ENCODE measurements at places on chromosomes 3 and 15.

DNA sequence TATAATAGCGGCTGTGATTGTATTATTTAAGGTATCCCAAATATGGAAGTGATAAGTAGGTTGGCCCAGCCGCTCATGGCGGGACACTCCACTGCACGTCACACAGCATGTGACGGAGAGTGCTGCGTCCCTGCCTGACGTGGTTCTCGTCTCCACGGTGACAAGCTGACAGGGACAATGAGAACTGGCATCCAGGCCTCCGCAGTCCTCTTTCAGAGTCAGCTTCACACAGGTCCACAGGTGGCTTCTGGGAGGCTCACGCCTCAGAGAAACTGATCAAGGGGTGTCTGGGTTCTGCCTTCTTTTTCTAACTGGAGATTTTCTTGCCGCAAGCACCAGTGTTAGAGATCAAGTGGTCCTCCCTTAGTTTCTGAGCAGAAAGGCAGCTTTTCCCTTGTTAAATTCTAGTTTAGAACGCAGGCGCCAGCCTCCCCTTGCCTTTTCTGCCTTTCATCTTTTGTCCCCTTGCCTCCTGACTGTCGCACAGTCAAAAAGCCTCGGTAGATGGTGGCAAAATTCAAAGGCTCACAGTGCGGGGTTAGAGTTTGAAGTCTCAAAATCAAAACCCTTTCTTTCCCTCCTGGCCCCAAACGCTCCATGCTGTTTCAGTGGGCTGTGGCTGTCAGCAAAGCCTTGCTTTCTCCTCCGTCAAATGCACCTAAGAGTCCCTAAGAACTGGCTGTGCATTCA lies 120.9 kb downstream of the ATP10A start:
- DNase-seq, result no peak

GRCh38 chr3:111667621-111668239 lies 72.6 kb upstream of the ZBED2 start:
- DNase-seq, result no peak

- no peak for DNase-seq
Observed at GRCh38 chr3:44414517-44415090, 62.9 kb downstream of the ZNF445 start.

- no peak for DNase-seq
Observed at GRCh38 chr3:148075771-148076716, 621.7 kb upstream of the AGTR1 start.

- DNase-seq, result no peak
Observed at GRCh38 chr15:39631357-39631756, 50.5 kb downstream of the THBS1 start.

- no peak for DNase-seq
Observed at GRCh38 chr3:197312431-197312830, 14.0 kb upstream of the DLG1 start.

DNA sequence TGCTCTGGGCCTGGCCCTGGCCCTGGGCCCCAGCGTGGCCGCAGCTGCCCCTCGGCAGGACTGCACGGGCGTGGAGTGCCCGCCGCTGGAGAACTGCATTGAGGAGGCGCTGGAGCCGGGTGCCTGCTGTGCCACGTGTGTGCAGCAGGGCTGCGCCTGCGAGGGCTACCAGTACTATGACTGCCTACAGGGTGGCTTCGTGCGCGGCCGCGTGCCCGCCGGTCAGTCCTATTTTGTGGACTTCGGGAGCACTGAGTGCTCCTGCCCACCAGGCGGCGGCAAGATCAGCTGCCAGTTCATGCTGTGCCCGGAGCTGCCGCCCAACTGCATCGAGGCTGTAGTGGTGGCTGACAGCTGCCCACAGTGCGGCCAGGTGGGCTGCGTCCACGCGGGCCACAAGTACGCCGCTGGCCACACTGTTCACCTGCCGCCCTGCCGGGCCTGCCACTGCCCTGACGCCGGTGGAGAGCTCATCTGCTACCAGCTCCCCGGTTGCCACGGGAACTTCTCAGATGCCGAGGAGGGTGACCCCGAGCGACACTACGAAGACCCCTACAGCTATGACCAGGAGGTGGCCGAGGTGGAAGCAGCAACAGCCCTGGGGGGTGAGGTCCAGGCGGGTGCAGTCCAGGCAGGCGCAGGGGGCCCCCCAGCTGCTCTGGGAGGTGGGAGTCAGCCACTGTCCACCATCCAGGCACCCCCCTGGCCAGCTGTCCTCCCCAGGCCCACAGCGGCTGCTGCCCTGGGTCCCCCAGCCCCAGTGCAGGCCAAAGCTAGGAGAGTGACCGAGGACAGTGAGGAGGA lies 21.7 kb downstream of the FBLN2 start:
- no peak for DNase-seq

GRCh38 chr15:56968821-56969220 lies 50.4 kb downstream of the TCF12 start:
- no peak for DNase-seq

DNA sequence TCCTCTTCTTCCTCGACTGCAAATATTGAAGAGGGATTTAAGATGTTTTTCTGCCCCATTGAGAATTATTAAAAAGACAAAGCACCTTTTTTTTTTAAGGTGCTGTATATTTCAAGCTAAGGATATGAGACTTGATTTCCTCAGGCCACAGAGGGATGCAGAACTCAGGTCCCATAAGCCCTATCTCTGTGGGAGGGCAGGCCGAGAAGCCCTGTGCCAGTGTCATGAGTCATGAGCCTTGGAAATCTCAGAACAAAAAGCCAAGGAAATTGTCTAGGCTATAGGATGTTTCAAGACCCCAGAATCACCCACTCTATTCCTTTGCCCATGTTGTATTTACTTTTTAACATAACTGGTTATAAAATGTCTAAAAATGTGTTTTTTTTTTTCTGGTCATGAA lies 7.3 kb downstream of the ESYT3 start:
- DNase-seq, result no peak

DNA sequence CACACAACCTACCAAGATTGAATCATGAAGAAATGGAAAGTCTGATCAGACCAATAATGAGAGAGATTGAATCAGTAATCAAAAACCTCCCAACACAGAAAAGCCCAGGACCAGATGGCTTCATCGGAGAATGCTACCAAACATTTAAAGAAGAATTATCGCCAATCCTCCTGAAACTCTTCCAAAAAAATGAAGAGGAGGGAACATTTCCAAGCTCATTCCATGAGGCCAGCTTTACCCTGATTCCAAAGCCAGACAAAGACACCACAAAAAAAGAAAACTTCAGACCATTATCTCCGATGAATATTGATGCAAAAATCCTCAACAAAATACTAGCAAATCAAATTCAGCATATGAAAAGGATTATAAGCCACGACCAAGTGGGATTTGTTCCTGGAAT lies 94.1 kb downstream of the SENP2 start:
- no peak for DNase-seq

DNA sequence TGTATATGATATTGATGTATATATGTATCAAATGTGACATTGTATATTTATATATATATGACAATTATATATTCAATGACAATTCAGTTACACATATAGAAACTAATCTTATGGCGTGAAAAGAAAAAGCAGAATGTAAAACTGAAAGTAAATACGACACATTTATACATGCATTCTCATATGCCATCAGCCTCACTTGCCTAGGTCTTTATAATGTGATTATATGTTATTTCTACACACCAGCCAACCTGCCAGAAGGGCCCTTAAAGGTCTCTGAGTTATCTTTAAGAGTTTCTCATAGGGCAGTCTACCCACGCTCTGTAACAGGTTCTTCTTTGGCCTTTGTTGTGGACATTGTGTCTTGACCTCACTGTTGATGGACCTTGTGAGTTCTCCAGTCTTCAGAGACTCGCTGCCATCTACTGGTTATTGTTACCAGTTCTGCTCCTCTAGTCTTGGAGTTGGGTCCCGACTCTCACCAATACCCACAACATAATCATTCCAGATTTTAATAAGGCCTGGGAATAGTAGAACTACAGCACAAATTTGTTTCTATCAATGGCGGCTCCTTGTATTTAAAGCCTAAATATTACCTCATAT lies 371.5 kb upstream of the GOLIM4 start:
- peak; percentile 10 for DNase-seq

- DNase-seq, result peak; percentile 38
Observed at GRCh38 chr3:24829011-24829581, 334.4 kb upstream of the THRB start.

- no peak for DNase-seq
Observed at GRCh38 chr15:87145696-87146095, 1066.0 kb downstream of the AGBL1 start.

- no peak for DNase-seq
Observed at GRCh38 chr3:167653155-167653554, 587 bp downstream of the WDR49 start.

- DNase-seq, result no peak
Observed at GRCh38 chr15:69515926-69516325, 63.3 kb downstream of the RPLP1 start.

DNA sequence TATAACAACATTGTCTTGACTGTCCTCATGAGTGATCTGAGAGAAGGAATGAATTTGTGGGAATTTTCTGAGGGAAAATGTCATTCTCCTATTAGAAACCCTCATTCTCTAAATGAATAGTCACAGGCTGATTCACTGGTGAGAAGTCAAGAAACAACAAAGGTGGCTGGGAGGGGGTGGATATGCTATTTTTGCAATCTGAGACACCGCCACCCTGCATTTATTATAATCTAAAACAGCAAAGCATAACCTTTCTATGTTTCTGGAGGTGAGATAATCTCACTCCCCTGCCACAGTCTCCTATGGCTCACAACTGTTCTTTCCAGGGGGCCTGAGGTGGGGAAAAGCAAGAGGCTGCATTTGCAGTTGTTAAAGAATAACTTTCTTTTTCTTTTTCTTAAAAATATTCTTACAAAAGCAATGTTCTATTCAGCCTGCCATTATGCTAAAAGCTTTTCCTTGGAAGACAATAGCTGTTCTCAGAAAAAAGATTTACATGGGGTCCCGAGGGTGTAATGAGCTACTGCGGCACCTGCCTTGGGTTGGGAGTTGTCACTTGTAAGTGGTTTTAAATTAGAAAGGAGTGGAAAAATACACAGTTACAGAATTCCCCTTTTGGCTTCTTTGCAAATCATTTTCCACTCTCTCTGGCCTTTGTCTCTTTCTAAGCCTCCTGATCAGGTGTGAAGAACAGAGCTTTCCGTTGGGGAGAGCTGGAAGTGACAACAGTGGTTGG lies 220.9 kb downstream of the AGBL1 start:
- no peak for DNase-seq

- DNase-seq, result no peak
Observed at GRCh38 chr15:22237891-22238275, 157.6 kb downstream of the OR4M2 start.

DNA sequence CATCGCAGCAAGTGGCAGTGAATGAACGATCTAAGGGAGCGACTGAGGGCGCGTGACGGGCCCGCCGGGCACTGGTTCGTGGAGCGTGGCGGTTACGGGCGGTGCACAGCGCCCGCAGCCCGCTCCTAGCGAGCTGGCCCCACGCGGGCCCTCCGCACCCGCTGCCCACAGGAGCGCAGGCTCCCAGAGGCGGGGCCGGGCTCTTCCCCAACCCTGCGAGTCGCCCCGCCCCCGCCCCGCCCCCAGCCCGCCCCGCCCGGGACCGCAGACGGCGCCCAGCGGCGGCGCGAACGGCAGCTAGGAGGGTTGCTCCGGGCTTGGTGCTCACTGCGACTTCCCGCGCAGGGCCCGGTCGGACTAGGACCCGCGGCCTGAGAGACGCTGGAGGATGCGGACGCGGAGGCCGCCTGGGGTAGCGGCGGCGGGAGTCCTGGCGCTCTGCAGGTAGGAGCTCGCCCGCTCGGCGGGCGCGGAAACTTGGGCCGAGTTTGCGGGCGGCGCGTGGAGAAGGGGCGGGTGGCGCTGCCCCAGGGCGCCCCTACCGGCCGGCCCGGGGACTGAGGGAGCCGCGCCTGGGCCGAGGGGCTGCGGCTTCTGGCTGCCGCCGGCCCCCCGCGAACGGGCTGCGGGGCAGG lies at the start of gene C15orf39:
Gene C15orf39, plus strand, starts transcription at position 267 of the 635 bp plus-strand sequence. CDS start 4,167 bp downstream, outside the sequence.
- peak; percentile 52 for DNase-seq

GRCh38 chr15:44128443-44128842 lies 66.6 kb downstream of the FRMD5 start:
- DNase-seq, result no peak

DNA sequence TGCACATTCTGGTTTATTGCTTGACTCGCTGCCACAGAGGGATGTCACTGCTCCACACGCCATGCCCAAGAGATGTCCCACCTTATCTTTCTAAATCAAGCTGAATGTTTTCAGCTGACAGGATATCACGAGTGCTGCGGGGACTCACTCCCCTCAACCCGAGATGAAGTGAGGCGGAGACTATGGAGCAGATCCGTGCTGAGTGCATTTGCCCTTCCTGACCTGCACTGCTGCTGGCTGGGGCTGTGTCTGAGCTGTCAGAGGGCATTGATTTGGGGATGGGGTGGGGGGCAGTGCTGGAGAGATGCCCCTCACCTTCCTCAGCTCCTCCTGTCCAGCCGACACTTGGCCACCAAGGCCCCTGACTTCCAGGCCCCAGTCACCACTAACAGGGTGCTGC lies 40.5 kb upstream of the CSPG4 start:
- DNase-seq, result no peak

- peak; percentile 37 for DNase-seq
Observed at GRCh38 chr3:38651153-38651789, 1.8 kb upstream of the SCN5A start.

- DNase-seq, result no peak
Observed at GRCh38 chr3:4772858-4773257, 206.4 kb upstream of the BHLHE40 start.

DNA sequence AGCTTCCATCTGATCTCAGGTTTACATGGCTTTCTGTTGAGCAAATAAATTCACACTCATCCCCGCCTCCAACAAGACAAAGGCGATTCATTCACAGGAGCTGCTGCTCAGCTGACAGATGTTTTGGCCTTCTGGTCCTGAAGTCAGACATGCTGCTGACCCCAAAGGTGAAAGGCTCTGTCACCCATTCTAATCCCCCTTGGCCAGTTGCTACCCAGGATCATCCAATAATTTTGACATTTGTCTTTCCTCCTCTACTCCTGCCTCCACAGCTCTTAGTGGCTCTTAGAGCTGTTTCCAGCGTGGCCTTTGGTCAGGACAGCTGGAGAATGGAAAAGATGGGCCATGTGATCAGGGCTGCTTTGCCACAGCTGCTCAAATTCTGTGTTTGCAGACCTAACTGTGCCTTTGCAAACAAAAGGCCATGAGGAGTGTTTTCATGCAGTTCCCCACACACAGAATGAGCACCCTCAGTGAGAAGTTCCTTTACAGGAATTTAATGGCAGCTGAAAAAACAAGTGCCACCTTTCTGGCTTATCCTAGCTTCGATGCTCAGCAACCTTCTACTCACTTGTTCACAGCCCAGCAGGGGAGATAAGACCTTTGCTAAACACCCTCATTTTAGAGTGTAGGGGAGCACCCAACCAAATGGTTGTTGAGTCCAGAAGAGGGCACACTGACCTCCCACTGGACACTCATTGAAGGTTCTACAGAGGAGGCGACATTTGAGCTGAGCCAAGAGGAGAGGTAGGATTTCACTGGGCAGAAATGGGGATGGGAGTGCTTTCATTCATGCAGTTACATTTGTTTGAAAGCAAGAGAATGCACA lies 39.0 kb downstream of the CYP19A1 start:
- peak; percentile 81 for DNase-seq

- DNase-seq, result no peak
Observed at GRCh38 chr3:188491276-188491687, 337.3 kb downstream of the LPP start.

DNA sequence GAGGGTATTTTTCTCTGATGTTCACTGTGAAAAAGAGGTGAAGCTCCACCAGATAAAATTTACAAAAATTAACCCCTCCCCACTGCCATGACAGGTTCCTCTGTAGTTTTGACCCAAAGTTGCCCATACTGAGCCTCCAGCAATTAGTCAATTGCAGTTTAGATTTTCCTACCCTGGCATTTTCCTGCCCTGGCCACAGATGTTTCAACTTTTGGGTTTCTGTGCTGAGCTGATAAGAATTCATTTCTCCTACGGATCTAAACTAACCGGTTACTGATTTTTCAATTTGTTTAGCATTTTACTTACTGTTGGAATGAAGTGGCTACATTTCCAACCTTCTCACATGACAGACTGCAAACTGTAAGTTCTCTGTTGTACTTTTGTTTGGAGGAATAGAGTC lies 1346.1 kb upstream of the EPHA6 start:
- DNase-seq, result no peak
